Suprapubic skin (tissue), 4 donors: ENCODE measurements at places on chromosomes 4 and X. TPM values are rescaled to one million over a fixed set of nuclear protein-coding genes. Genes with fewer than 3 reads are reported as not detected.
A peak's percentile ranks its signal among the peaks of the same experiment; 100 is the strongest.

DNA sequence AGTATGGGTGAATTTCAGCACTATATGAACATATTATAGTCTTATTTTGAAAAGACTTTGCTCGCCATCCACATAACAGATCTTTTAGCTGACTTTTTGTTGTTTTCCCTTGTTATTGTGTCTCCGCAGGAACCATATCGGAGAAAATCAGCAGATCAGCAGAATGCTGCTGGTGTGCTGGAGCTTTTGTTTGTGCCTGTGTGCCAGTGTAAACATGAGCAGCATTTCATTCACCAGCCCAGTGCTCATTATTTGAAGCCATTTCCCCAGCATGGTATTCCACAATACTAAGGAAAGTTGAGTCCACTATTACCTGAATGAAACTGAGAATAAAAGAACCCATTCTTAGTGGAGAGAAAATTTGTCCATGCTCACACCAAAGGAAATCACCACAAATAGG lies 261.8 kb upstream of the ARX start:
- H3K36me3 ChIP-seq, result no peaks in the 10 kb centered on the region
- H3K27ac ChIP-seq, result no peak overlapping the region
- DNase-seq, result no peak
- no peak overlapping the region for H3K4me3 ChIP-seq
- H3K27me3 ChIP-seq, result no peaks in the 10 kb centered on the region

- no peaks in the 10 kb centered on the region for H3K4me1 ChIP-seq
- no peaks in the 10 kb centered on the region for H3K27me3 ChIP-seq
- no peaks in the 10 kb centered on the region for H3K36me3 ChIP-seq
- no peak overlapping the region for H3K27ac ChIP-seq
- no peak for DNase-seq
- no peak overlapping the region for H3K4me3 ChIP-seq
Measured at GRCh38 chr4:61149278-61149677, 50.8 kb upstream of the ADGRL3 start.

DNA sequence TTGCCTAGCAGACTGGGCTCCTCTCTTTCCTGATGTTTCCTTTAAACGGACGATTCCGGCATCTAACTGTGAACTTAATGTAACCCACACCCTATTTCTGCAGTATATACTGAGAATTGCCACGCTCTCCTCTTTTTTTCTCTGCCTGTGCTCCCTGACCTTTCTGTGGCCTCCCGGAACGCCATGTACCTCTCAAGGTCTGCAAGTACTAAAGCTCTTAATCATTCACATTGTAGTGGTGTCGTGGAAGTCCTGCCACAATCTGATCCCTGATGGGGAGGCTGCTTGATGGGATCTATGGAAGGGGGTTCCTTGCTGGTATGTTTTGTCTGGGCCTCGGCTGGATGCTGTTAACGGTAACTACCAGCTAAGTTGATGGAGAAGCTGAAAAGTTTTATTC lies 302.9 kb upstream of the EPHA5 start:
- no peaks in the 10 kb centered on the region for H3K36me3 ChIP-seq
- H3K4me3 ChIP-seq, result no peak overlapping the region
- DNase-seq, result no peak
- no peak overlapping the region for H3K27ac ChIP-seq
- H3K27me3 ChIP-seq, result no peaks in the 10 kb centered on the region

- H3K4me3 ChIP-seq, result no peak overlapping the region
- DNase-seq, result no peak
- H3K27me3 ChIP-seq, result no peaks in the 10 kb centered on the region
- no peak overlapping the region for H3K27ac ChIP-seq
- H3K4me1 ChIP-seq, result no peaks in the 10 kb centered on the region
Measured at GRCh38 chr4:150123087-150123486, 44.8 kb downstream of the DCLK2 start.

The PRR32 gene
- not detected for total RNA-seq

DNA sequence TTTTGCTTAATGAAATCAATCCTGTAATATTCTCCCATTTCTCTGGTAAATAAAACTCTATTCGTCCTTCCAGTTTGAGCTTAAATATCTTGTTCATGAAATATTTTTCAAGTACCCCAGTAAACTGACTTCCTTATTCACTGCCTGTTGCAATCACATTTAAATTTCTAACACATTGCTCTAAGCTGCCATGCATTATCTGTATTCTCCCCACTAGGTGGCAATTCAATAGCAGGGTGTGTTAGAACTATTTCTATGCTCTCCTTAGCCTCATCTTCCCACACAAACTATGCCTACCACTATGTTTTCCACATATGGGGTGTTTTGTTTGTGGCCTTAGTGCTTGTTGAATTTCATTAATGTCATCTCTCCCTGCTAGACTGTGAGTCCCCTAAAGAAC lies 377.1 kb upstream of the HS3ST1 start:
- H3K27me3 ChIP-seq, result no peaks in the 10 kb centered on the region
- H3K27ac ChIP-seq, result no peak overlapping the region
- DNase-seq, result no peak
- H3K4me1 ChIP-seq, result no peaks in the 10 kb centered on the region

GRCh38 chr4:108926061-108926460 lies 163.2 kb upstream of the ETNPPL start:
- H3K27ac ChIP-seq, result no peak overlapping the region
- no peaks in the 10 kb centered on the region for H3K27me3 ChIP-seq
- no peaks in the 10 kb centered on the region for H3K4me1 ChIP-seq
- no peaks in the 10 kb centered on the region for H3K36me3 ChIP-seq
- H3K4me3 ChIP-seq, result no peak overlapping the region

DNA sequence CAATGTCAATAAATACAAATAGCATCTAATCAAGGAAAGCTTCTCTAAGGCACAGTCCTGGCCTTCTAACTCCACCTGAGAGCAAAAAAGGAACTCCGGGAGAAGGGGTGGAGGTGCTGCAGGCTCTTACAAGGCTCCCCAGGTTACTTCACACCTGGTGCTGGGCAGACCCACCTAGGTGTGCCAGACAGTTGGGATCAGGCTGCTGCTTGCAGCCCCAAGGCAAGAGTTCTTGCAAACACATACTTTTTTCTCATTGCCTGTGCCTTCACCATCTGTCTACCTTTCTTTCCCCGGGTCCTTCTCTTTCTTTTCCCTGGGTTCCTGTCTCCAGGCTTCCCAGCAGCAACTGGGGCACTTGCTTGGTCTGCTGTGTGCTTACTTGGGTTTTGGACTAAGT lies 81.4 kb upstream of the STIM2 start:
- H3K36me3 ChIP-seq, result no peaks in the 10 kb centered on the region
- peak overlapping the region; percentile 76 for H3K27ac ChIP-seq
- H3K4me3 ChIP-seq, result no peak overlapping the region
- H3K27me3 ChIP-seq, result no peaks in the 10 kb centered on the region
- H3K4me1 ChIP-seq, result peaks cover 27% of the 10 kb centered on the region
- no peak for DNase-seq

GRCh38 chr4:184983672-184984356 lies 34.5 kb upstream of the HELT start:
- H3K4me3 ChIP-seq, result no peak overlapping the region
- DNase-seq, result no peak

GRCh38 chr4:112119353-112119783 lies 25.9 kb upstream of the FAM241A start:
- no peaks in the 10 kb centered on the region for H3K27me3 ChIP-seq
- no peaks in the 10 kb centered on the region for H3K4me1 ChIP-seq
- no peak overlapping the region for H3K4me3 ChIP-seq
- H3K36me3 ChIP-seq, result no peaks in the 10 kb centered on the region
- DNase-seq, result no peak

The KDR gene
- 5.4 TPM for total RNA-seq

The BGN gene
- 40.7 TPM for total RNA-seq

DNA sequence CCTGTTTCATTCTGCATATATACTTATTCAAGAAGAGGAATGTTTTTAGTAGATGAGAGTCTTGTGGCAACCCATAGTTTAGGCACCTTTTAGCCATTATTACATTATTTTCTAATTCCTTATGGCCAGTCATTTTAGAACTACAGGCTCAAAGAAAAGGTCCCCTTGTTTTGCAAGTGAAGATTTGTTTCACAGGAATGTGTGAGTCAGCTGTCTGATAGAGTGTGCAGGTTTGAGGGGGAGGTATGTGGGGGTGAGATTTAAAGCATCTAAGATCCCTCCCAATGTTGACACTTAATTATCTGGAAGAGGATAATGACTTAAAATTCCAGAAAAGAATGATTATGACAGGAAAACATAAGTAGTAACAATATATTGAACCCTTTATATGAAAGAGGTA lies 495.6 kb downstream of the KCNIP4 start:
- H3K36me3 ChIP-seq, result no peaks in the 10 kb centered on the region
- H3K27me3 ChIP-seq, result no peaks in the 10 kb centered on the region
- H3K27ac ChIP-seq, result no peak overlapping the region
- no peak for DNase-seq
- no peak overlapping the region for H3K4me3 ChIP-seq
- H3K4me1 ChIP-seq, result no peaks in the 10 kb centered on the region

GRCh38 chr4:146243141-146243882 lies 29.0 kb downstream of the REELD1 start:
- no peak overlapping the region for H3K27ac ChIP-seq
- no peaks in the 10 kb centered on the region for H3K36me3 ChIP-seq
- H3K4me1 ChIP-seq, result peaks cover 36% of the 10 kb centered on the region
- H3K27me3 ChIP-seq, result no peaks in the 10 kb centered on the region
- H3K4me3 ChIP-seq, result no peak overlapping the region
- DNase-seq, result no peak

- H3K27me3 ChIP-seq, result peaks cover 4% of the 10 kb centered on the region
- no peaks in the 10 kb centered on the region for H3K36me3 ChIP-seq
- H3K27ac ChIP-seq, result peak within 1 kb of the TSS; percentile 0
- peak; percentile 83 for DNase-seq
- peak within 1 kb of the TSS; percentile 73 for H3K4me3 ChIP-seq
Measured at GRCh38 chr4:183905081-183905592, at the start of gene STOX2. Gene STOX2 (plus strand): TSS chr4:183905307. CDS start chr4:183906791, 1,484 bp downstream.

The POF1B gene
- total RNA-seq, result 309 TPM

GRCh38 chr4:139540632-139541031 lies 15.4 kb downstream of the SETD7 start:
- H3K27ac ChIP-seq, result no peak overlapping the region
- no peak for DNase-seq
- peaks cover 6% of the 10 kb centered on the region for H3K4me1 ChIP-seq
- H3K27me3 ChIP-seq, result no peaks in the 10 kb centered on the region
- no peak overlapping the region for H3K4me3 ChIP-seq
- peaks cover 19% of the 10 kb centered on the region for H3K36me3 ChIP-seq

GRCh38 chrX:112313201-112313600 lies 230.6 kb upstream of the TRPC5 start:
- H3K4me1 ChIP-seq, result no peaks in the 10 kb centered on the region
- no peak overlapping the region for H3K27ac ChIP-seq
- no peak overlapping the region for H3K4me3 ChIP-seq

The GK gene
- 6.2 TPM for total RNA-seq

DNA sequence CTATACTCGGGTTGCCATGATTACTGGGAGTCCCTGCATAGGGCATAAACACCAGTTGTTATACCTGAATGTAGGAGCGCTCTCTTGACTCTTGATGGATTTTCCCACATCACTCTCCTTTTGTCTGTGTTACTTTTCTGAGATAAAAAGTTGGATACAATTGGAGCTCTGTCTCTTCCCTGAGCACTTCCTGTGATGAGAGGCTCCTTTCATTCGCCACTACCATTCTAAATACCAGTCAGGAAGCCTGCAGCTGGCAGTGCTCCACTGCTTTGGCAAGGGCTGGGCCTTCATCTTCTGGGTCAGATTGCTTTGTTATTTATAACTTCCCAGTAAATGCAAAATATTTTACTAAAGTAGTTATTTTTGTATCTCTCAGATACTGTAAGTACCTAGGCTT lies 13.9 kb downstream of the TCEANC start:
- no peak overlapping the region for H3K27ac ChIP-seq
- H3K27me3 ChIP-seq, result no peaks in the 10 kb centered on the region
- no peaks in the 10 kb centered on the region for H3K36me3 ChIP-seq
- DNase-seq, result no peak
